Activated T-helper 17 cell treated with anti-CD3 and anti-CD28 coated beads, Interleukin-2, amount 50 U/mL, for 72 hours (primary cell): ENCODE measurements at places on chromosomes 5 and 9. TPM values are rescaled to one million over a fixed set of nuclear protein-coding genes. Genes with fewer than 3 reads are reported as not detected.

GRCh38 chr5:68222310-68222709 lies 6.8 kb downstream of the PIK3R1 start:
- H3K27me3 ChIP-seq = no peaks in the 10 kb centered on the region
- no peak for ATAC-seq
- peak overlapping the region; percentile 35 for H3K27ac ChIP-seq
- peaks cover 32% of the 10 kb centered on the region for H3K36me3 ChIP-seq

ACOT12 gene
- total RNA-seq = not detected

GRCh38 chr5:58827463-58827862 lies 244.6 kb downstream of the RAB3C start:
- ATAC-seq = no peak
- no peak overlapping the region for H3K27ac ChIP-seq
- no peaks in the 10 kb centered on the region for H3K4me1 ChIP-seq
- peaks cover 8% of the 10 kb centered on the region for H3K27me3 ChIP-seq

- no peak for ATAC-seq
- H3K27ac ChIP-seq = peak overlapping the region; percentile 36
- peaks cover 18% of the 10 kb centered on the region for H3K4me1 ChIP-seq
- H3K36me3 ChIP-seq = no peaks in the 10 kb centered on the region
- no peak overlapping the region for H3K4me3 ChIP-seq
These were observed 90.3 kb downstream of the MACROH2A1 start for GRCh38 chr5:135308752-135309151.

- peaks cover 4% of the 10 kb centered on the region for H3K27me3 ChIP-seq
- H3K4me3 ChIP-seq = no peak overlapping the region
- no peak overlapping the region for H3K27ac ChIP-seq
- no peak for ATAC-seq
These were observed 277.6 kb upstream of the ADAMTS16 start for GRCh38 chr5:4862500-4862899.

DNA sequence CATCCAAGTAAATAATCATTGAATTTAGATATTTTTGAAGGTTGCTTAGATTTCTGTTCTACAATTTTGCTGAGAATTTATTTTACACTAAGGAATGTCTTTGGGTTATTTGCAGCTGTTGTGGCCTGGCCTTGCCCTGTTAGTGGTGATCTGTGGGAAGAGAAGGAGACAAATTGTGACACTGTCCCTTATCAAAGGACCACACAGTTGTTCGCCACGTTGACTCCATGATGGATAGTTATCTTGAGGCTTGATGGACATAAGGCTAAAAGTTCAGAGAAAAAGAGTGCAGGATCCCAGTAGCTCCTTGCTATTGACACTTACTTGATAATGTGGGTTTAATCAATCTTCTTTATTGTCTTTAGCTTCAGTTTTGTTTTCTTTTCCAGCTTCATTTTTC lies 186.6 kb upstream of the MEF2C start:
- H3K27me3 ChIP-seq = peaks cover 6% of the 10 kb centered on the region
- no peak for ATAC-seq
- no peak overlapping the region for H3K4me3 ChIP-seq
- H3K4me1 ChIP-seq = no peaks in the 10 kb centered on the region

DNA sequence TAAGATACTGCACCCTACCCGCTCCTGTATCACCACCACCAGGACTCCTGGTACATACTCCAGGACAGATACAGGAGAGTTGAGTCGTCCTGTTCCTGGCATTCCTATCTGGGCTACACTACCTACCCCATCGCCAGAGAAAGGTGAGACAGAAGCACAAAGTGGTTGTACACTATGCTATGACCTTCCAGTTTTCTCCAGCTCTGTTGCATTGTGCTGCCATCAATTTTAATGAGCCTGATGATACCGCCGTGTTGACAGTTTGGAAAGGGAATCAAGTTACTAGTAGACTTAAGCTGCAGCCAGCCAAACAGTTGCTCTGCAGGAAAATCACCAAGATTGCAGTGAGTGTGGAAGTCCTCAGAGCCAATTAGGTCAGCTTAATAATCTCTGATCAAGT lies 35.2 kb downstream of the ANP32B start:
- H3K27me3 ChIP-seq = no peaks in the 10 kb centered on the region
- H3K36me3 ChIP-seq = peaks cover 77% of the 10 kb centered on the region
- H3K4me1 ChIP-seq = peaks cover 4% of the 10 kb centered on the region
- no peak overlapping the region for H3K4me3 ChIP-seq
- no peak for ATAC-seq

IGFBPL1 gene
- total RNA-seq = not detected

GRCh38 chr5:140166911-140167310 lies 8.1 kb upstream of the CYSTM1 start:
- no peak overlapping the region for H3K27ac ChIP-seq
- no peaks in the 10 kb centered on the region for H3K36me3 ChIP-seq
- H3K4me3 ChIP-seq = no peak overlapping the region
- no peaks in the 10 kb centered on the region for H3K27me3 ChIP-seq
- no peak for ATAC-seq
- H3K4me1 ChIP-seq = no peaks in the 10 kb centered on the region

HACD4 gene
- total RNA-seq = 4.1 TPM
